Endothelial cell (in vitro differentiated cells): ENCODE measurements at places on chromosomes 7 and 10. TPM values are rescaled to one million over a fixed set of nuclear protein-coding genes. Genes with fewer than 3 reads are reported as not detected.

DNA sequence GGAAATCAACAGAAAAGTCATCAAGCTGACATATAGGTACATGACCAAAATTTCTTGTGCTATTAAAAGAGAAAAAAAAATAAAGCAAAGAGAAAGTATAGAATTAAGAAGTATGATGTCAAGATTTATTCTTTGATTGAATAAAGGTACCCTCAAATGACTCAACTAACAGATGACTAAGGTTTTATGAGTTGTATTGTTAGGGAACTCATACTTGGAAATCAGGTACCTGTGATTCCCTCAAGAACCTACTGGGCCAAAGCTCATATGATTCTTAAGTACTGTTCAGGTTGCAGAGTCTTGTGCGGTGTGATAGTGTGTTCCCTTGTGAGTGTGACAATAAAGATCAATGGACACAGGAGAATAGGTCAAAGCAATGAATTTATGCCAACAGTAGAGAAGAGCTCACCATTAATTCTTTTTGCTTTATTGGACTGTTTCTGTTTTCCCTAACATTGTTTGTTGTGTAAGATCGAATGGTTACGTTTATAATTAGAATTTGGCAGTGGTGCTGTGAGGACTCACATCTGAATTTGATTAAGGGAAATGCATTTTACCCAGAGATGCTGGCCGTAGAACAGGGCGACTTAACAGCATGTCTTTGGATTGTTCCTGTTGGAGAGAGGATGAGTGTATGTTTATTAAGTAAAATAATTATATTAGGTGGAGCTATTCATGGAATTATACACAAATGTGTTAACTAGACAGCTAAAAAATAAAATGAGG lies 293.2 kb upstream of the SEMA3D start:
- H3K4me3 ChIP-seq, result no peak overlapping the region
- no peaks in the 10 kb centered on the region for H3K4me1 ChIP-seq
- no peak for DNase-seq

DNA sequence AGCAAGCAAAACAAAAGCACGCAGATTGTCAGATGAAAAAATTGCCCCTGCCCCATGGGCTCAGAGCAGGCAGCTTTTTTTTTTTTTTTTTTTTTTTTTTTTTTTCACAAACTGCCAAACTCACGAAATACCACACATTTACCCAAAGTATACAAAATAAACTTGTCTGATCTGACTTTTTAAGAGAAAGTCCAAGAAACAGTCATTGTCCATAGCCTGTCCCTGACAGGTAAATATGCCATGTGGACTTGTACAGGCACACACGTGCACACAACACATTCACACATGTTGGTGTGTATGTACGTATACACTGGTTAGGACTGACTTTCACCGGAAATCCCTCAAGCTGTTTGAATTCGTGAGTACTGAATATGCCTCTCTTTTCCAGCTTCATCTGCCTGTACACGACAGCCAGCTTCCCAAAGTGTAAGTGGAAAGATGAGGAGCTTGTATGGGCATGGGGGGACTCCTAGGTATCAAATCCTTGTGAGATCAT lies 929 bp upstream of the HGF start:
- no peak for DNase-seq
- peaks cover 4% of the 10 kb centered on the region for H3K27me3 ChIP-seq
- H3K4me1 ChIP-seq, result peaks cover 34% of the 10 kb centered on the region
- no peak overlapping the region for H3K27ac ChIP-seq
- no peak overlapping the region for H3K4me3 ChIP-seq

DNA sequence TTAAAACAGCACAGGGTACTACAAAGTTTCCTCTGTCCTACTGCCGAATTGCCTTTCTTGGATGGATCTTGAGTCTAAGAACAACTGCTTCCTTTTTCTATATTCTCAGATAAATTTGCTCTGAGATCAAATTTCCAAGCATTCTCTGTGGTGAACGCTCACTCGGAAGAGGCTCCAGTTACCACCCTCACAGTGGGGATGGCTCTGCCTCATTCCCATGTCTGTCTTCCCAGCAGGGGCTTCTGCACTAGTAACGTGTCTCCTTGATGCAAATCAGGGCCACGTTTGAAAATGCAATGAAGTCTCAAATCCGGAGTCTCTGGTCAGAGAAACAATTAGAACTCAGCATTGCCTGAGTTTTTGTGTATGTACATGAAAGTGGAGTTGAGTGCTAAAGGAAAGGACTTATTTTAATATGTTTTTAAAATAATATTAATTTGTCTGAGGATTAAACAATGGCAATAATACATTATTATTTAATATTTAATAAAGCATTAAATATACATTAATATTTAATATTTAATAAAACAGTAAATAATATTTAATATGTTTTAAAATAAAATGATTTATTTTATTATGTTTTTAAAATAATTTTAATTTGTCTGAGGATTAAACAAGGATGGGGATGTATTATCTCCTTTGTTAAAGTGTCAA lies 61.8 kb downstream of the INHBA start:
- H3K4me1 ChIP-seq, result no peaks in the 10 kb centered on the region
- no peak for DNase-seq
- H3K4me3 ChIP-seq, result no peak overlapping the region
- no peaks in the 10 kb centered on the region for H3K27me3 ChIP-seq
- no peak overlapping the region for H3K27ac ChIP-seq

- no peak overlapping the region for H3K27ac ChIP-seq
- no peak for DNase-seq
- peaks cover 2% of the 10 kb centered on the region for H3K4me1 ChIP-seq
- peaks cover 13% of the 10 kb centered on the region for H3K36me3 ChIP-seq
- peaks cover 10% of the 10 kb centered on the region for H3K27me3 ChIP-seq
These were observed 68.1 kb downstream of the MAD1L1 start for GRCh38 chr7:2164646-2165045.

DNA sequence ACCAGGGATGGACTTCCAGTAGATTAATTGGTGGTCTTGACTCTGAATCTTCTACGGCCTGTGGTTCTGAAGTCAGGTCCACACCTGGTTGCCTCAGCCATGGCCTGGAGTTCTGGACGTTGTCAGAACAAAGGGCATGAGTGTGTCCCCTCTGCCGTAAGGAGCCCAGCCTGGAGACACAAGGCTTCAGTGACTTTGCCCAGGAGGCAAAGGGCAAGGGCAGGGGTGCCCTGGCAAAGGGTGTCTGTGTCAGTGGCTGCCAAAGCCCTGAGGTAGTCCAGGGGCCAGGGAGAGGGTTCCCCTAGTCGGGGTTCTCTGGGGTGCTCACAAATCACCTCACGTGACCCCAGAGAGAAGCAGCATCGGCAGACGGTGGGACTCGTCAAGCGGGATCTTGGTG lies 273.2 kb upstream of the ZNF32 start:
- no peak overlapping the region for H3K4me3 ChIP-seq
- no peak overlapping the region for H3K27ac ChIP-seq
- H3K27me3 ChIP-seq, result peaks cover 6% of the 10 kb centered on the region
- no peak for DNase-seq

DNA sequence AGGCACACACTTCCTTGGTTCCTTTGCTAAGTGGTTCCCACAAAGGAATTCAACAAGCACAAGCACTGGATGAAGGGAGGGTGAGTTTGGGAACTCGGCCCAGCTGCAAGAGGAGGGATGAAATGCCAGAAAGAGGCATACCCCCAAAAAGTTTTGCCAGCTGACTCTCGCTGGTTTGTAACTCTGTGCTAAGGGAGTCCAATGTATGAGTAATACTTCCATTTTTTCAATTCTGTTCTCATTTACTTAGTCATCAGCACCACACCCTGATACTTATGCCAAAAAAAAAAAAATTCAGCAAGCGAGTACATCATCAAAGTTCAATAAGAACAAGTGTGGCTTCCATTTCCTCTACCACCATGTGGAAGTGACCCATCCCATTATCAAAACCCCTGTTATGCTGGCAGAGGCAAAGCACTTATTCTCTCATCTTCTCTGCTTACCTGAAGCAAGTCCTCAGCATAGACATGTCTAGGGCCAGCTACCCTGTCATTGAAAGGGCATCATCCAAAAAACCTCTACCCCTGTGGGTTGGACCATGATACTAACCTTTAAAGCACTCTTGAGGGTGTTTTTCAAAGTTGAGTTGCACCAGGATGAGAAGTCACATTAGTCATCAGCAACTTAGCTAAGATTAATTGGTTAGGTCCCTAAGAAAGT lies 6.9 kb upstream of the HYCC1 start:
- H3K4me3 ChIP-seq, result no peak overlapping the region
- no peak for DNase-seq
- H3K4me1 ChIP-seq, result peaks cover 31% of the 10 kb centered on the region
- no peak overlapping the region for H3K27ac ChIP-seq

- peaks cover 8% of the 10 kb centered on the region for H3K36me3 ChIP-seq
- no peak overlapping the region for H3K4me3 ChIP-seq
- no peak for DNase-seq
- no peak overlapping the region for H3K27ac ChIP-seq
These were observed 34.0 kb upstream of the ELN start for GRCh38 chr7:73994023-73994422.

DNA sequence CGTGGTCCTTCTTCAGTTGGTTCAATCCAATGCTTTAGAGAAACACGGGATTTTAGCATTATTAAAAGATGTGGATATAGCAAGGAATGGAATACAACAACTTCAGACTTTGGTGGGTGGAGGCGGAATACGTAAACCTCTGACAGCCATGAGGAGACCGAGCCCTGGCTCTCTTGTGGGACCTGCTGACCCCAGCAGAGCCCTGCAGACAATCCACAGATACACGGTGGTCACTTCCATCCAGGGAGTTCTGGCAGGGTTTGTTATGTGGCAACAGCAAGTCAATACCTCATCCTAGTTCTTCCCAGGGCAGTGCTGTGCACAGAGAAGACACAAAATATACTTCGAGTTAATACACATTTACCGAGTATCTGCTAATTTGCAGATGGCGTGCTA lies 118.5 kb upstream of the DIP2C start:
- peaks cover 13% of the 10 kb centered on the region for H3K27me3 ChIP-seq
- no peak overlapping the region for H3K4me3 ChIP-seq
- peaks cover 42% of the 10 kb centered on the region for H3K36me3 ChIP-seq
- H3K4me1 ChIP-seq, result no peaks in the 10 kb centered on the region

DNA sequence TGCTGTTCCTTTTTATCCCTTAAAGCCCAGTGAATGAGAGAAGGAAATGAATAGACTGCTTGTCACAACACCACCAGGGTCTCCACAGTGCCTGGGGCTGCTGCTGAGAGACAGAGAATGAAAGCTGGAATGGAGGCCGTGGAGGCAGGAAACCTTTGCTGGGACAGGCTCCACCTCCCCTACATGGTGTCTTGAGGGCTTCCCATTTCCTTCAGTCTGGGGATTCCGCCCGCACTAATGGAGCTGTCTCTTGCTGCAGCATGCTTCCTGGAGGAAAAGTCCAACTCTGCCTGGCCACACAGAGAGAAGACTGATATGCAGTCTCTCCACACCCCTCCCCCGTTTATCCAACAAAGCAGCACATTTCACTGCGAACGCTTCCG lies 54.5 kb downstream of the LRRC4 start:
- H3K4me3 ChIP-seq, result peak overlapping the region; percentile 69
- peaks cover 31% of the 10 kb centered on the region for H3K27me3 ChIP-seq
- H3K4me1 ChIP-seq, result peaks cover 64% of the 10 kb centered on the region
- H3K27ac ChIP-seq, result peak overlapping the region; percentile 83
- peak; percentile 32 for DNase-seq

GRCh38 chr10:33817605-33818004 lies 483.1 kb upstream of the NRP1 start:
- DNase-seq, result no peak
- no peaks in the 10 kb centered on the region for H3K27me3 ChIP-seq
- H3K27ac ChIP-seq, result no peak overlapping the region
- no peak overlapping the region for H3K4me3 ChIP-seq

- H3K4me3 ChIP-seq, result peak overlapping the region; percentile 94
- peak overlapping the region; percentile 68 for H3K27ac ChIP-seq
- H3K27me3 ChIP-seq, result peaks cover 1% of the 10 kb centered on the region
- DNase-seq, result no peak
- H3K4me1 ChIP-seq, result peaks cover 15% of the 10 kb centered on the region
- H3K36me3 ChIP-seq, result peaks cover 7% of the 10 kb centered on the region
These were observed 581 bp downstream of the FAM3C start for GRCh38 chr7:121395494-121395960.

GRCh38 chr10:20993830-20994527 lies 96.9 kb upstream of the NEBL start:
- H3K36me3 ChIP-seq, result no peaks in the 10 kb centered on the region
- no peaks in the 10 kb centered on the region for H3K27me3 ChIP-seq
- H3K4me1 ChIP-seq, result no peaks in the 10 kb centered on the region
- H3K27ac ChIP-seq, result no peak overlapping the region
- no peak for DNase-seq

GRCh38 chr7:74430961-74431466 lies 22.7 kb upstream of the GTF2IRD1 start:
- DNase-seq, result no peak
- no peaks in the 10 kb centered on the region for H3K27me3 ChIP-seq
- no peak overlapping the region for H3K27ac ChIP-seq
- no peak overlapping the region for H3K4me3 ChIP-seq

DNA sequence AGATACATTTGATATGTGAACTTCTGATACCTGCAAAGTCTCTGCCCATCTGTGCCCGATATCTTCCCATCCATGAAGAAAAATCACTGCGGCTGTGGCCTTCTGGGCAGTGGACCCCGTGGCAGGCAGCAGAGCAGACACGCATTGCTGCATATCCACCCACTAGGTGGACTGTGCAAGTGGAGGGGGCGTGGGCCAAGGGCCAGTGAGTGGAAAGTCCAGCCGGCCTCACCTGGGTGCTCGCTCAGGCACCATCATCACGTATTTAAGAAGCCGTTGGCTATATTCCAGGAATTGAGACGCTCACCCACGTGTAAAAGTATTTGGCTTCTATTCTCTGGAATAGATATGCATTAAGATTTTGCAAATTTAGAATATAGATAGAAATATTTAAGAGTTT lies 30.8 kb upstream of the SLC13A1 start:
- H3K27ac ChIP-seq, result no peak overlapping the region
- no peak overlapping the region for H3K4me3 ChIP-seq
- DNase-seq, result no peak
- H3K36me3 ChIP-seq, result no peaks in the 10 kb centered on the region
- H3K4me1 ChIP-seq, result no peaks in the 10 kb centered on the region
- H3K27me3 ChIP-seq, result peaks cover 2% of the 10 kb centered on the region

- no peak for DNase-seq
- no peak overlapping the region for H3K27ac ChIP-seq
- H3K27me3 ChIP-seq, result peaks cover 6% of the 10 kb centered on the region
- H3K36me3 ChIP-seq, result peaks cover 4% of the 10 kb centered on the region
These were observed 254.1 kb downstream of the ARL4A start for GRCh38 chr7:12941512-12941911.

DNA sequence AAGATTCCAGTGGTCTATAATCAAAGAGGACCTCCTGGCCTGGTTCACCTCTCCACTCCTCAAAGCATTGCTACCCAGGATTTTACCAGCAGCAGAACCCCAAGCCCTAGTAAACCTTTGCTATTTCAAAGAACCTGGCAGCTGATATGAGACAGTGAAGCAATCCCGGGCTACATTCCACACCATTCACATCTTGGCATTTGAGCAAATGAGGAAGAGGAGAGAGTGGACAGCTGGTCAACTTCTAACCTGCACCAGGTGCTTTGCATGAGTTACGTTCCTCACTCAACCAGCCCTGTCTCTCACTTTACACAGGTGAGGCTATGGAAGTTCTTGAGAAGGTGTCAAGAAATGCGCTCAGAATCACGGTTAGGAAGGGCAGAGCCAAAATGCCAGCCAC lies 1.1 kb downstream of the CCDC3 start:
- no peak overlapping the region for H3K27ac ChIP-seq
- peaks cover 21% of the 10 kb centered on the region for H3K4me1 ChIP-seq
- peaks cover 13% of the 10 kb centered on the region for H3K27me3 ChIP-seq
- no peak for DNase-seq
- peaks cover 9% of the 10 kb centered on the region for H3K36me3 ChIP-seq

The NXPH1 gene
- not detected for total RNA-seq

The CYP3A7 gene
- 0.18 TPM for total RNA-seq

The DRGX gene
- not detected for total RNA-seq

The SLC13A1 gene
- not detected for total RNA-seq

The MEOX2 gene
- total RNA-seq, result 0.10 TPM

The UNCX gene
- not detected for total RNA-seq

The CHN2 gene
- total RNA-seq, result 3.4 TPM

The PSTK gene
- 5.2 TPM for total RNA-seq

The LRMDA gene
- 19.4 TPM for total RNA-seq

The ZNF804B gene
- not detected for total RNA-seq
